ENCODE measurements at places on chromosomes 5 and 9.
A peak's percentile ranks its signal among the peaks of the same experiment; 100 is the strongest.

DNA sequence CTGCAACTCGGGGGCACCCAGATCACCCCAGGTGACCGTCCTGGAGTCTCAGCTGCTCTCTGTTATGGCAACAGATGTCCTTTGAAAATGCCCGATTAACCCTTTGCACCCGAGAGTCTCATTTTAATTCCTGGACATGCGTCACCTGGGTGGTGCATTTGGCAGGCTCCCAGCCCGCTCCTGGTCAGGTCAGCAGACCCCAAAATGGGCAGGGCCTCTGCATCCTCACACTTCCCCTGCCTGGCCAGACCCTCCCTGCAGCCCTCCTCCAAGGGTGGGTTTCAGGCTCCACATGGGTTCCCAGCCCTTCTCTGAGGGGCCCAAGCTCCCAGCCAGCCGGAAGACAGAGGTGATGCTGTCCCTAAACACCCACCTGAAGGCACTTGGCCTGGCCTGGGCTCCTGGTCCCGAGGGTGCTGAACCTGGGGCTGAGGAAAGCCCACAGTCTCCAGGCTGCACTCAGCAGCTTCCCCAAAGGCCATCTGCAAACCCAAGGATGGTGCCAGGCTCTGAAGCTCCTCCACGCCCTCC is 69.4 kb downstream of the PSMB7 start:
- DNase-seq: no peak

- DNase-seq: no peak
These were observed 255.2 kb downstream of the PDZD2 start for GRCh38 chr5:31894141-31894540.

- DNase-seq: peak; percentile 45
These were observed 801.6 kb downstream of the KCTD16 start for GRCh38 chr5:144972317-144972716.

- DNase-seq: no peak
These were observed 342.1 kb downstream of the TAF11L14 start for GRCh38 chr5:17976404-17976803.

- DNase-seq: no peak
These were observed 101.8 kb downstream of the EHMT1 start for GRCh38 chr9:137720571-137721110.

DNA sequence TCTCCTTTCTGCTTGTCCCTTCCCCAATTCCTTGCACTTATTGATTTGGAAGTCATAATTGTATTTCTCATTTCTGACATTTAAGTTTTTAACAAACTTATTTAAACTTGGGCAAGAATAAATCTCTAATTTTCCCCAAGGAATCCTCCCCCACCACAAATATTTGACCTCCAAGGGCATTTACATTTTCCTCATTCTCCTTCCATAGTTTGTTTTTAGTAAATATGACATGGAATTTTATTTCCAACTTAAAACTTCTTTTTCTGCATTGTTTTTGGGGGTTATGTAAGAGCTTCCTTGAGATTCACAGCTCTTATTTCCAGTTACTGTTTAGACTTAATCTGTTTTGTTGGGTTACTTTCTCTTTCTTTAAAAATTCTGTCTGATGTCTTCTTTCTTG is 64.9 kb downstream of the ZNF618 start:
- DNase-seq: peak; percentile 45

GRCh38 chr5:110333384-110333783 is 393.1 kb downstream of the TMEM232 start:
- DNase-seq: no peak

GRCh38 chr5:169632946-169633345 is 4.1 kb upstream of the DOCK2 start:
- no peak for DNase-seq

DNA sequence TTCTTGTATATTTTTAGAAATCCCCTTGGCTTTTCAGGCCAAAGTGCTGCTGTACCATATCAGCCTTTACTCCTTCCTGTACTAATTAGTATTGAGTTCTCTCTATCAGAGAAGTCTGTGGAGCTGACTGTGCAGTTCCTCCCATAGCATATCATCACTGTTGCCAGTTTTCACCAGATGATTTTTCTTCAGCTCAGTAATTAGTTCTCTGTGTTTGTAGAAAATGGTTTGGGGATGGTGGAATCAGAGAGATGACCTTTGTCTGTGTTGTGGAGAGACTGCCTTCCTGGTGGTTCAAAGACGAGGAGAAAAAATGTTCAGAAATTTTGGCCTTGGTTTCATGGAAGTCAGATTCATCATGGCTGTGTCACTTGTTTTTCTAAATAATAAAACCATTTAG is 227.5 kb upstream of the ACTBL2 start:
- peak; percentile 80 for DNase-seq

DNA sequence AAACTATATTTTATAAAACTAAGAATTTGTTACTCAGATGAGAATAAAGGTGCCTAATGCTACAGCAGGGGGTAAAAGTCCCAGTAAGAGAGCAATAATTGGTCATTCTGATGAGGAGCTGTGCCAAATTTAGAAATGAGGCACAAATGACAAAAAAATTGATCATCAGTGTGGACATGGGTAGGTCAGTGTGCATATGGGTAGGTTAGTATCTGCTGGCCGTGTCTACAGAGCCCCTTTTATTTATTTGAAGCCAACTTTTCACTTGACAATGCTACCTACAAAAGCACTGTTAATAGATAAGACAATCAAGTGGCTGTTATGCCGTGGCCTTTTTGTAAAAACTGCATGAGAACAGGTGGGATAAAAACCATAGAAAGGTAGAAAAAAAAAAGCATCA is 454.6 kb downstream of the RAB3C start:
- no peak for DNase-seq

- peak; percentile 10 for DNase-seq
These were observed 79.0 kb downstream of the SGCD start for GRCh38 chr5:156405988-156406387.

DNA sequence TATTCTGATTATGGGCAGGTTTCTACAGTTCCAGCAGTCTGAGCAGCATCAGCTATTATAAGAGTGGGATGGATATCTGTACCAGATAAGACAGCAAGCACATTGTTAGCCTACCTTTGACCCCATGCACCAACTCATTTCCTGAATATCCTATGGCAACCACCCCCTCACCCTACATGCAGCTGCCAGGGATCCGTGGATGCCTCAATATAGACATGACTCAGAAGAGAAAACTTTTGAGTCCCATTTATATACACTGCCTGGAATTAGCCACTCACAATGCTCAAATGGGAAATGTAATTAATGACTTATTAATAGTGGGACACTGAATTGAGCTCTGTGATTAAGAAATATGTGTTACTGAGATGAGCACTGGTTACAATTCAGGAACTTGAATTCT is 124.4 kb downstream of the SSBP2 start:
- peak; percentile 86 for DNase-seq

DNA sequence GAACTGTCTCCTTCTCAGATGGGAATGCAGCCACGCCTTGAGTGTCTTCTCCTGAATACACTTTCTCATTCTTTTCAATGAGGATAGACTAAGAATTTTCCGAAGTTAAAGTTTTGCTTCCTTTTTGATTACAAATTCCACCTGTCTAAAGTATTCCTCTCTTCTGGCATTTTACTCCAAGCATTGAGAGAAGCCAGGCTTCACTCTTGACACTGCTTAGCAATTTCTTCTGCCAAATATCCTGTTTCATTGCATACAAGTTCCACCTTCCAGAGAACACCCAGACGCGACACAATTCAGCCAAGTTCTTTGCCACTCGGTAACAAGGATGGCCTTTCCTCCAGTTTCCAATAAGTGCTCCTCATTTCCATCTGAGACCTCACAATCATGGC is 35.6 kb upstream of the COL5A1 start:
- DNase-seq: no peak

GRCh38 chr5:180668835-180669596 is 19.6 kb upstream of the FLT4 start:
- DNase-seq: no peak

GRCh38 chr9:13387734-13388067 is 108.2 kb upstream of the MPDZ start:
- DNase-seq: no peak

GRCh38 chr5:73115399-73116051 is 4.8 kb upstream of the TMEM171 start:
- peak; percentile 96 for DNase-seq

- DNase-seq: peak; percentile 60
These were observed 367.5 kb downstream of the DEPDC1B start for GRCh38 chr5:60332244-60333004.

DNA sequence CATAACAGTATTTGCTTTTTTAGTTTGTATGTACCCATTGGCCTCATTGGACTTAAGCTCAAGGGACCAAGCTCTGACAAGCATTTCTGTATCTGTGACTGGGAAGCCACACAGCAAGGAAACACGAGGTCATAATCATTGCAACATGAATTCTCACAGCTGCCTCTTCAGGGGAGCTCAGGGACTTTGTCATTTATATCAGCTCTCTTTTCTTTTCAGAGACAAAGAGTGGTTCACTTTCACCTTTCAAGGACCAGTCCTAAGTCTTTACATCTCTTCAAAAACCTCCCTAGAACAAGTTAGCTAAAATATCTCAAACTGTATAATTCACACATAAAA is 58.6 kb downstream of the ADAMTS12 start:
- DNase-seq: peak; percentile 26

DNA sequence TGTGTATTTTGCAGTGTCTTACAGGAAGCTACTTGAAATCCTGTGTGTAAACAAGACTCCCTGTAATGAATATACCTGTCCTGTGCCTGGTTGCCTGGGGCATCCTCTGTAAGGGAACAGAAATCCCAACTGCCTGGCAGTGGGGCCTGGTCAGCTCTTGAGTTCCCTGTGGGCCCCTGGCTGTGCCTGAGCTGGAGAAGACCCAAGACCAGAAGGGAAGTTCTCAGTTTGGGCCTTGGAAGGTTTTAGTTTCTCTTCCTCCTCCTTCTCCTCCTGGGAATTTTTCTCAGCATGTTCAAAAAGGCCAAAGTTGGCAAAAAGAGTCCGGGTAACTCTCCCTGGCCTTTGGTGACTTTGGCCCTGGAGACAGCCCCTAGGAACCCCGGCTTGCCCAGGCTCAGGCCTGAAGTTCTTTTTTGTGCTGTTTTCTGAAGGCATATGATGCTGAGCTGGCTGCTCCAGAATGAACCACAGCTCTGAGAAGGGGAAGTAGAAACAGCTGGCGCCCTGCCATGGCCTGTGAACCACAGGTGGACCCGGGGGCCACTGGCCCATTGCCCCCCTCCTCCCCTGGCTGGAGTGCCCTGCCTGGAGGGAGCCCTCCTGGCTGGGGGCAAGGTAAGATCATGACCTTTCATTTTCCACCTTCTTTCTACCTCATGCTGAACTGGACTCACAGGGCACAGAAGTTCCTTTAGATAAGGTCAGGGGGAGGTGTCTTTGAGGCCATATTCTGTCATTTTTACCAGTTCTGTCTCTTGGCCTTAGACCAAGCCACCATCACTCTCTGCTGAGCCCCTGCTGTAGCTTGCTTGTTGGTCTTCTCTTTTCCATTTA is 5.8 kb downstream of the TMEM268 start:
- no peak for DNase-seq

GRCh38 chr5:153537207-153537606 is 46.7 kb downstream of the GRIA1 start:
- DNase-seq: no peak

Data from EH (cell line).